Naive thymus-derived CD8-positive, alpha-beta T cell (primary cell): ENCODE measurements at places on chromosomes 11 and 22. TPM values are rescaled to one million over a fixed set of nuclear protein-coding genes. Genes with fewer than 3 reads are reported as not detected.

DNA sequence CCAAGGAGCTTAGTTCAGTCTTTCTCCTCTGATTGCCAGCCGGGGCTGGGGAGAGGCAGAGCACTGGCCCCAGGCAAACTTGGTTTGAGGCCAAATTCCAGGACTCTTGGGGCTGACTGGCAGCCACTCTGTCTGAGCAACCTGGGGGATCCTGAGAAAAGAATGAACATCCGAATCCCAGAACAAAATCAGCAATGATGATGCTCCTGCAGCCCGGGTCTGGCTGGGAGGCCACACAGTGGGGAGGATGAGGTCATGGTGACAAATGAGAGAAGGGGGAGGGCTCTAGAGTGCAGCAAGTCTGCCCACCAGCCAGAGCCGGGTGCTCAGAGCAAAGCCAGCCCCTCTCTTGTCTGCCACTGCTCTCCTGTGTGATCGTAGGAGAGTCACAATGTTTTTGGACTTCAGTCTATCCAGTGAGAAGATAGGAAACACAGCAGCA, 71.8 kb upstream of the PAX6 start:
- no peak for DNase-seq

The UBE2L6 gene
- total RNA-seq, result 61.8 TPM

DNA sequence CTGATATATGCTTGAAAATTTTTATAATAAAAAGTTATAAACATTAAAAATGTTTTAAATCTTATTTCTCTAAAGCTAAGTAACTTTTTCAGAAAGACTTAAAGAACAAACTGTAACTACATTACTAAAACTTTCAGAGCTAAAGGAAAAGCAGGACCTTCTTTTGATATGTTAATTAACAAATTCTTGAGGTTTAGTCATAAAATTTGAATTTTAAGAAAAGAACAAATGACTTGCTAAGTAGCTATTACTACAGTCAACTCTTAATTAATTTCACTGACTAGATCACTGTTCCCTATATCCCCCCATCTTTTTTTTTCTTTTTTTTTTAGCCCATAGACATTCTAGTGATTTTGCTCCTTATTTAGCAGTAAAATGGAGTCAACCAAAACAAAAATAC, 344.4 kb downstream of the LRRC4C start:
- no peak for DNase-seq

The ZFTA gene
- 7.4 TPM for total RNA-seq

DNA sequence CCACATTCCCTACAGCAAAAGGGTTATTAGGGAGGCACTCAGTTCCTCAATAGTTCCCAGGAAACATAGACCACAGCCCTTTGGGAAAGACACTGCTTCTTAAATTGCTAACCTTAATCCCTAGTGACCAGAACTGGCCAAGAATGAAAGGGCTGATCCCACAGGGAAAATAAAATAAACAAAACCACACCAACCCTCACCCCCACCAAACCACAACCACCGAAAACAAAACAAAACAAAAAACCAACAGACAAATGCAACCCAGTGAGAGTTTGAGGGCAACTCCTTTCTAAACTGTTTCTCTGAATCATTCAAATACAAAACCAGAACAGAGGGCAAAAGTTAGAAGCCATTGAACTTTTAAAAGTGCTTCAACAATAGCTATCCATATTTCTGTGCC, 57.2 kb downstream of the NAV2 start:
- no peak for DNase-seq

- DNase-seq, result no peak
These were observed 37.1 kb downstream of the SVIP start for GRCh38 chr11:22792497-22792896.

DNA sequence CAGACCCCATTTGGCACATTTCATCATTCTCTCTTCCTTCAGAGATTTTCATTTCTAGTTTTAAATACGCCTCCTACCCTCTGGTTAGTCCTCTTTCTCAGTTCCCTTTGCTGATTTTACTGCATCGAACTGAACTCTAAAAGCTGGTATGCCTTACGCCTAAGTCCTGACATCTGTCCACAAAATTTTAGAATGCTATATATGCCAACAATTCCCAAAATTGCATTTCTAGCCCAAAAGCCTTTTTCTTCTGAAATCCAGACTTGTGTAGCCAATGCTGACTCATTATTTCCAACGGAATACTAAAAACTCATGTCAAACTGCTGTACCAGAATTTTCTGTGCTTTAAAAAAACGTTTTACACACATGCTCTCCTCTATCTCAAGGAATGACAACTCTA, 1124.4 kb upstream of the TENM4 start:
- DNase-seq, result no peak

GRCh38 chr11:18527512-18527911, 770 bp upstream of the TSG101 start:
- DNase-seq, result no peak
